Iris pigment epithelial cell (primary cell): ENCODE measurements at places on chromosomes 5 and 9.
A peak's percentile ranks its signal among the peaks of the same experiment; 100 is the strongest.

DNA sequence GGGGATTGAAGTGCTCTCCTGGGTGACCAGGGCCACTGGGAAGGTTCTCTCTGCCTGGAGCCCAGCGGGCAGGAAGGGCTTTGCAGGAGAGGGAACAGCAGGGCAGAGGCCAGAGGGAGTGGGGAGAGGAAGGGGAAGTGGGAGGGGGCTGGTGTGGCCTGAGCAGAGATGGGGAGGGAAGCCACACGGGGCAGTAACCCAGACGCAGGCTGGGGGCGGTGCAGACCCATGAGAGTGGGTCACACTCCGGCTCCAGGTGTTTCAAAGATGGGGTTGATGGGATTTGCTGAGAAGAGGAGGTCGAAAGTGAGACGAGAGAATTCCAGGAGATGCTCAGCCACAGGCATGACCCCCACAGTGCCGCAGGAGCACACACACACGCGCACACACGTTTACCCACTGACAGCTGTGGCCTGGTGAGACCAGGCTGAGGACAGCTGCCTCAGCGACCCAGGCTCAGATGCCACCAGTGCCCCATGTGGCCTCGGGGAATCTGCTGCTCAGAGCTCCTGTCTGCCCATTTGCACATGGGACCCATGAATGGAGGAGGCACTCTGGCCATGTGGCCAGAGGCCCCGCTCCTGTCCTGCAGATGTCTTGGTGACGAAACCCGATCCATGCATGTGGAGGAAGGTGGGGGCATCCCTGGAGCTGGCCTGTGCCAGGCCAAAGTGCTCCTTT is 32.7 kb upstream of the FCN2 start:
- DNase-seq: no peak

- DNase-seq: no peak
Observed at GRCh38 chr5:181171782-181172181, 24.4 kb downstream of the OR2V2 start.

DNA sequence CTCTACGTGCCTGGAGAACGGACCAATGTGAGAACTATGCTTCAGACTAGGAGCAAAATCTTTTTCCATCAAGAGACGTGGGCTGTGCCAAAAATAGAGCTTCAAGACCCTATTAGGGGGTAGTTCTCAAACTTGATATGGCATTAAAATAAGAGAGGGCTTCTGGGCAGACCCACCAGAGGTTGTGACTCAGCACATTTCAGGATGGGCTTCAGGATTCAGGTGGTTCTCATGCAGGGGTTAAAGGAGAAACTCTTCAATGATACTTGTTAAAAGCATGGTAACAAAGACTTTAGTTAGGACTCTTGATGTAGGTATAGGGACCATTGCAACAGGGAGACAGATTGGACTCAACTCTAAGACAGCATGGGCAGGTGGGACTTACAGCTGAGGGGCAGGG is 195.5 kb downstream of the RGS3 start:
- DNase-seq: no peak

DNA sequence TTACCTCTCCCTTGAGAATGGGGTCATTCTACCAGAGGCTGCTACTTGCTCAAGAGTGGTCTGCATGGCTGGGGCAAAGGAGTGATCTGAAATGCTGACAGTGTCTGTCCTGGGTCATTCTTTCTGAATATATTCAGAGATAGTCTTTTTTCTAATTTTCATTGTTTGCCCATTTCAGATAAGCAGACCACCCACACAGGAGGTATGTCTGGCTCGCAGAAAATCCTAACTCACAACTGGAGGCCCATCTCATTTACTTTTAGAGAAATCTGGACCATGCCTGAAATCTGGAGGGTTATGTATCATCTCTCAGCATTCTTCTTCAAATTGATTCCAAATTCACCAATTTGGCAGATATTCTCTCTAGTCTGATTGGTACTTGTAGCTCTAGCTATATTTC is 227.6 kb downstream of the SEC61B start:
- no peak for DNase-seq

DNA sequence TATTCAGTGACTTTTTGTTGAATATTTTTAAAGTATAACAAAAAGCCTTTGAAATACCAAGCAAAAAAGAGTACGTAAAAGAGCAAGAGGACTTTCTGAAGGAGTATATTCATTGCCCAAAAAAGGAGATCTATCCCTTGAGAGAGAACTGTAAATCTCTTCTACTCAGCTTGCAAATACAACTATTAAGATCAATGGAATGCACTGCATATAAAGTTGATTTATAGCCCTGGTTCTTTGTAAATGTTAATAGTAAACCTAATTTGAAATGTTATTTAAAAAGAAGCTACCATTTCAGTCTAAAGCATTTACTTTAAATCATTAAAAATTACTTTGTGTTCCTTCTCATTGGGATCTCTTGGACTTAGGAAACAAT is 168.1 kb downstream of the PDE4D start:
- peak; percentile 21 for DNase-seq

- DNase-seq: no peak
Observed at GRCh38 chr5:41893074-41893851, 10.9 kb upstream of the RIMOC1 start.

DNA sequence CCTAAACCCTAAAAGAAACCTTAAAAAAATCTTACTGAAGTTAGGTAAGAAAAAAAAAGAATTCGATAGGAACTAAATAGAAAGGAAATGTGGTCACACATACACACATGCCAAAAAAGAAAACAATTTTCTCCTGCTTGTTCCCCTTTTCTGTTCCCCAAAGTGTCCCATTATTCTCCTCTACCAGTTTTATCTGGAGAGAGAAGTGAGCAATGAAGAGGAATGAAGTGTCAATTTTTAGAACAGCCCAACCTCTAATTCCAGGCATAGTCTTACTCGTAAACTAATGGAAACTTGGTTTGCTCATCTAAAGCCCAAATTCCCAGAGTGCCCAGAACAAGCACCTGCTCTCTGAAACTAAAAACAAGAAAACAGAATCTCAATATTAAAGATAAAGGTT is 26.1 kb downstream of the AP3B1 start:
- no peak for DNase-seq

- DNase-seq: peak; percentile 69
Observed at GRCh38 chr5:116068028-116068632, 16.7 kb upstream of the COMMD10 start.

DNA sequence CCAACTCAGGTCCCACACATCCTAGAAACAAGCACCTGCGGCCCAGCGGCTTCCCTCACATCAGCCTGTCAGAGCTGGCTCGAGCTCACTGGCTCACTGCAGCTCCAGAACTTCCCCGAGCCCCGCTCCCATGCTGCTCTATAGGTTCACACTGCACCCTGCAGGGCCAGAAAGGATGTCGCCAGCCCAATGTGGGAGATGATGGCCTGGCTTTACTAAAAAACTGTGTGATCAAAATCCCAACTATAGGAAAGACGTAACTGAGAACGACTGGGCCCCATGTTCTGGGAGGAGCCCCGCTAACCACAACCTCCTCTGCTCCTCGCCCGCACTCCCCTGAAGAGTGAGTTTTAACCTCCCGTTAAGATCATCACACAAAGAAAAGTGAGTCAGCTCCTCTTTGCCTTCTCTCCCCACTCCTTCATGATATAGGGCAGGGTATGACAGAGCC is 4.6 kb downstream of the SURF4 start:
- peak; percentile 38 for DNase-seq

- no peak for DNase-seq
Observed at GRCh38 chr9:85516976-85517637, 224.6 kb downstream of the AGTPBP1 start.
